GM04503 (cell line): ENCODE measurements at places on chromosomes 1 and 21.
A peak's percentile ranks its signal among the peaks of the same experiment; 100 is the strongest.

DNA sequence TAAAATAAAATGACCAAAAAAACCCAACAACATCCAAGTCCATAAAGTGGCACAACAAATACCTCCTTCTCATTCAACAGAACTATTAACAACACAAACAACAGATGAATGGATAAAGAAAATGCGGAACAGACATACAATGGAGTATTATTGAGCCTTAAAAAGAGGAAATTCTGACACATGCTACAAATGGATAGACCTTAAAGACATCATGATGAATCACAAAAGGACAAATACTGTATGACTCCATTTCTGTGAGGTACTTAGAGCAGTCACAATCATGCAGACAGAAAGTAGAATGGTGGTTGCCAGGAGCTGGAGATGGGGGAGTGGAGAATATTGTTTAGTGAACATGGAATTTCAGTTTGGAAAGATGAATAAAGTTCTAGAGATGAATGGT, 42.6 kb downstream of the EYA3 start:
- DNase-seq, result no peak

- DNase-seq, result no peak
Observed at GRCh38 chr1:231719485-231720183, 93.0 kb downstream of the DISC1 start.

GRCh38 chr1:190022709-190023108, 455.0 kb downstream of the BRINP3 start:
- no peak for DNase-seq

DNA sequence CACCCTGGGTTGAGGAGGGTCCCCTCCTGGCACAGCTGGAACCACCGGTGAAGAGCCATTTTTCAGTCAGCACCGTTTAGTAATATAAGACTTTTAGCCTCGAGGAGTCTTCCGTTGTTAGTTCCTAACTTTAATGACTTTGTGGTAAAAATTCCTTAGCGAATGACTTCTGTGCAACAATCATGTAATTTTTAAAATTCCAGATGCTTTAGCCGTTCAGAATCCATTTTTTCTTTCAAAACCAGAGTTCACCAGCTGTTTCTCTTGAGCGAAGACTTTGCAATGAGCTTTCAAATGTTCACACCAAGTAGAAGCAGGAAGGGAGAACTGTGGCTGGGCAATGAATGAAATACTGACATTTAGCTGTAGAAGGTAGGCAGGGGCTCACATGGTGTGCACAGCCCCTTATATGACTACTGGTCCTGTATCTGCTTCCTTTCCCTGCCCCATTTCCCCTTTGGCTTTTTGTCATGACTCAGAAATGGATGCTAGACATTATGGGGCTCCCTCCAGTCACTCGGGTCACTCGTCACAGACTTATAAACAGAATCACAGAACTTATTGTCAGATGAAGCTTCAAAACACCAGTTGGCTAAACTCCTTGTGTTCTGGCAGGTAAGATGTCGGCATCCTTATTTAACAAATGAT, 4.1 kb downstream of the DISC1 start:
- DNase-seq, result peak; percentile 73

GRCh38 chr1:198674009-198674408, 35.2 kb downstream of the PTPRC start:
- DNase-seq, result no peak

DNA sequence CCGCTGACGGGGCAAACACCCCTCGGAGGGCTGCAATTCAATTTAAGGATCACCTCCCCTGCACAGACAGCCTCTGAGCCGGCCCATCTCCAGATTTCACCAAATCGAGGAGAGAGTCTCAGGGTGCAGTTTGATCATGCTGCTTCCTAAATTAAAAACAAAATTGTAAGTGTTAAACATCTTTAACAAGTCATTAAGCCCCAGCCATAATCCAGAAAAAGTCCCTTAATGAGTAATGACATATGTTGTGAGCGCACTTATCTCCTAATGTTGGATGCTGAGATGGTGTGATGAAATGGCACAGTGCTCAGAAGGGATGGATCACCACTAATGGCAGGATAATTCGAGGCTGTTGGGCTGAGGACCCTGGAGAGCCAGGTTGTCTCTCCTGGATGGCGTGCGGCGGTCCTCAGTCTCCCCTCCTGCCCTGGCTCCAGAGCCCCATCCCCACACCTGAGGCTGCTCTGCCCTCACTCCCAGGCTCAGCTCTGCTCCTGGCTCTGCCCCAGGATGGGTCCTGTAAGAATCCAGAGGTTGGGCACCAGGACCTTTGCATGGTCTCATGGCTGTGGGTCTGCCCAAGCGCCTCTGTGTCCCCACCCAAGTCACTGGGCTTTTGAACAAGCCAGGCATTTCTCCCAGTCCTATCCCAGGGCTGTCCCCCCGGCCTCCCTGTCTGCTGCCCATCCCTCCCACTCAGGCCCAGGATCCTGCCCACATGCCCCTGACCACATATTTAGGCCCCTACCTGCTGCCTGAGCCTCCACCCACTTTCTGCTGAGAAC, 224.4 kb upstream of the POU3F1 start:
- no peak for DNase-seq

DNA sequence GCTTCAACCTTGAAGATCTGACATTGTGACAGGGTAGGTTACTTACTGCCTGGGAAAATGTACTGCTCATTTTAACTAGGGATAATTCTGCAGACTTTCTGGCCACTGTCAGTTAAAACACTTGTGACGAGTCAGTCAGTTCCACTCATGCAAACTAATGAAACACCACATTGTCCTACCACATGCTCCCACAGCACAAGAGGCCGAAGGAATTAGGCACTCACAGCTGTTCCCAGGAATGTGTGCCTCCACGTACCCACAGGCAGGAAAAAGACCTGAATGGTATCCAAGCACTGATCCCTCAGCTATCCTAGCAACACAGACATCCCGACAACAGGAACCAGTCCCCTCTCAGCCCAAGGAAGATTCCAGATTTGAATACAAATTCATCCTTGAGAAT, 12.3 kb downstream of the BCAR3 start:
- DNase-seq, result no peak

DNA sequence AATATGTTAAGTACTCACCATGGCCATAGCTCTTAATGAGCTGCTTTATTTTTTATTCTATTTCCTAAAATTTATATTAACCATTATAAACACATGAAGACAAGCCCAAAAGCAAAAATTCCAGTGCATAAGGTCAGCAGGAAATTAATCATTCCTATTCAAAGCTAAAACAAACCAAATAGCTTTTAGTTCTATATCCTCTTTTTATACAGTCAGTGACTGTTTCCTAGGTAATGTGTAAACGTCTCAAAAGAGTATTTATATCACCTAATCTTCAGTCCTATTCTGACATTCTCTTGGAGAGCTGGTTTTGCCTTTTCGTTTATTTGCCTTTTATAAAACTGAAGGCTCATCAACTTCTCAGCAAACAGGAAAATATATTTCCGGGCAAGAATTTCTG, 4.2 kb downstream of the GOLPH3L start:
- DNase-seq, result no peak

DNA sequence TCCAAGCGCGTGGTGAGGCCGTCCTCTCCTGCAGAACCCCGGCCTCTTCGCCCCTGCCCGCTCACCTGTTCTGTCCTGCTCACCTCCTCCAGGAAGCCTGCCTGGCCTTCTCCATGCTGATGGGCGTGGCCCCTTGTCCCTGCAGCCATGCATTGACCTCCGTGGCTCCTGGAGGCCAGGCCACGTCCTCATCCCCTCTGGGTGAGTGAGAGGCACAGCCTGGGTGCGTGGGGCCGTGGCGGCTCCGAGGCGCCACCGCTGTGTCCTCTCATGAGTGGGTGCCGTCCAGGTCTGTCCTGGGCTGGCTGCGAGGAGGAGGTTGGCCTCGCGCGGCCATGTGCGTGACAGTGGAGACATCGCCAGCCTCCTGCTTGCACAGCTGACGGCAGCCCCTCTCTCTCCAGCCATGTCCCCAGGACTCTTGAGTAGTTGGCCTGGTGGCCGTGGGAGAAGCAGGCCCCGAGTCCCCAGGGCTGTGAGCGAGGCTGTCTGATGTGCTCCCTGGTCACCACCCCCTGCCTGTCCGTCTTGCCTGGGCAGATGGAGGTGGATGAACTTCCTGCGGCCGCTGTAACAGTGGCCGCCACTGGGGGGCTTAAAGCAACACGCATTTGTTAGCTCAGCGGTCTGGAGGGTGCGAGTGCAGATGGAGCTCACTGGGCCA, 58.1 kb downstream of the PRKCZ start:
- no peak for DNase-seq

- peak; percentile 41 for DNase-seq
Observed at GRCh38 chr1:193408782-193409293, 222.4 kb upstream of the B3GALT2 start.

DNA sequence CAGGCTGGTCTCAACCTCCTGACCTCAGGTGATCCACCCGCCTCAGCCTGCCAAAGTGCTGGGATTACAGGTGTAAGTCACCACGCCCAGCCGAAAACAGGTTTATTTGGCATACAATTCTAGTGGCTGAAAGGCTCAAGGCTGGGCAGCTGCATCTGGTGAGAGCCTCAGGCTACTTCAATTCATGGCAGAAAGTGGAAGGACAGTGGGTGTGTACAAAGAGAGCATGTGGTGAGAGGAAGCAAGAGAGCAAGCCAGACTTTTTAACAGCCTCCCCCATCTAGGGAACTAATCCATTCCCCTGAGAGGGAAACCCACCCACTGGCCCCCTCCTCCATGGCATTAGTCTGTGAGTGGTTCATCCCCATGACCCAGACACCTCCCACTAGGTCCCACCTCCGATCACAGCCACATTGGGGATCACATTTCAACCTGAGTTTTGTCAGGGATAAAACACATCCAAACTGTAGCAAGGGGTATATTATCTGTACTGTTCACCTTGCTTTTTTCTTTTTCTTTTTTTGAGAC, 9.5 kb downstream of the BMP8A start:
- DNase-seq, result no peak

DNA sequence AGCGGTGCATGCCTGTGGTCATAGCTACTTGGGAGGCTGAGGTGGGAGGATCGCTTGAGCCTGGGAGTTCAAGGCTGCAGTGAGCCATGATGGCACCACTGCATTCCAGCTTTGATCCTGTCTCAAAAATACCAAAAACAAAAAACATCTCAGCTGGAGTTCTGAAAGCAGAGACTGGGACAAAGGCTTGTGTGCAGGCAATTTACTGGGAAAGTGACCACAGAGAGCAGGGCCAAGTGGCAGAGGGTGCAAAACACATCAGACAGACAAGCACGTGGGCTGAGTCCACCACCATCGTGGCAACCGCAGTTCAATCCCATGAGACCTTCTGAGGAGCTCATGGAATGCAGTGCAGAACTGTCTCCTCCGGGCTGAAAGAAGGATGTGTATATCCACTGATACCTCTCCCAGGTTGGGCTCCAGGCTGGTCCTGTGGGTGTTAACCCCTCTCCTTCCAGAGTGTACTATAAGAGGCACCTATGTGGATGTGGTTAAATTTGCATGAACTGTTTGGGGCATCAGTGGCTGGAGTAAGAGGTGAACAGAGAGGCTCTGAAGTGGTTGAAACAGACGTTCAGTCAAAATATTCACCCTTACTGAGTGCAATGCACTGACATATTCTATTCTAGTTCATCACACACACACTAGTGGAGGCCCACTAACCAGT, 10.8 kb downstream of the PIGP start:
- DNase-seq, result no peak

DNA sequence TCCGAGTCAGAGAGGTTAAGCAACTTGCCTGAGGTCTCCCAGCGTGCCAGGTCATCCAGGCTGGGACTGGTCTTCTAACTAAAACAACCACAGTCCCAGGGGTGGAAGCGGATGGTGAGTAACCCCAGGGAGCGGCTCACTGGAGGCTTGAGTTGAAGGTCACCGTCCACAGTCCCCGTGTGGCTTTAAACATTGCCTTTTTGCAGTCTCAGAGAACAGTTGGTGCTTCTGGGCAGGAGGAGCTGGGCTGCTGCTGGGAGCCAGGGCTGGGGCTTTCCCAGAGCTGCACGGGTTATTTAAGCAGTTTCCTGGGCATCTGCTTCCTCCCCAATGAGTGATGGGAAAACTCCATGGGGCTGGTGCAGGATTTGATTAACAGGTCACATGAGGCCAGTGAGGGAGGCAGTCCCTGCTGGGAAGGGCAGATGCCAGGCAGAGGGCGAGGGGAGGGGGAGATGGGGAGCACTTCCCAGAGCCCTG, 12.3 kb downstream of the ARHGEF10L start:
- DNase-seq, result no peak

DNA sequence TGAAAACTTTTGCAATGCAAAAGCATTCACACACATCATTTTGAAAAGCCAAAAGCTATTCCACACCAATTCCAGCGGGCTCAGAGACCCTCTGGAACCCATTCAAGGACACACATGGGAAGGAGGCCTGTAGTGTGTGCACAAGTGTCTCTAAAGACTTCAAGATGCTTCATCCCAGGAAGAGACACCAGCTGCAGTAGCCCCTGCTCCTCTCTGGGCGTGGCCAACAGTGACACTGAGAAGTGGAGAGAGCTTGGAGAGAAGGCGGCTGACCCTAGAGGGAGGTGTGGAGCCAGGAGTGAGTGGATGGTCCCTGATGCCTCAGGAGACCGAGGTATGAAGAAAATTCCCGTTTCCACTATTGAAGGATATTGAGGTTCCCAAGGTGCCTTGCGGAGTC, 14.9 kb upstream of the TNNI1 start:
- DNase-seq, result no peak

DNA sequence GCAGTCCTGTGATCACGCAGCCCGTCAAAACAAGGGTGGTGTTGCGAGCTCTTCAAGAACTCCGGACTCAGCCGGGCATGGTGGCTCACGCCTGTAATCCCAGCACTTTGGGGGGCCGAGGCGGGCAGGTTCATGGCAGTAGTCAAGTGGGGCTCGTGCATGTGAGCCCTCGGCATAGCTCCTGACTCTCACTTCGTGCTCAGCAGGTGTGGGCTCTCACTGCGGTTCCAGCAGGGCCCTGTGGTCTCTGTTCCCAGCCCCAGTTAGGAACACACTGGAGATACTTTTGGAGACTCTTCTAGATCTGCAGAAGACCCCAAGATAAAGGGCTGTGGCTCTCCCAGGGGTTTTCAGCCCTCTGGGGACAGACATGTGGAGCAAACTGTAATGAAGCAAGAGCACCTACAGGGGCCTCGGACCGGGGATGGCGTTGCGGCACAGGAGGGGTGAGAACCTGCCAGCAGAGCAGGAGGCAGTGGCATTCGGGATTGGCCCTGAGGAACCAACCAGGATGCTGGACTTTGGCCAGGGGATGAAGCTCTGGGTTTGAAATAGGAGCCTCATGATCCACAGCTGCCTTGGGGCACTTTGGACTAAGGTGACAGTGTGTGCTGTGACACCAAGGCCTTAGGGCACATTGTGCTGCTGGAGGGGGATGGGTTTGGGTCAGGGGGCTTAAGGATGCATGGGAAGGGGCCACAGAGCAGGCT, 443.2 kb downstream of the CAMTA1 start:
- DNase-seq, result no peak

GRCh38 chr1:118081387-118081786, 103.6 kb downstream of the SPAG17 start:
- DNase-seq, result no peak

GRCh38 chr1:14451217-14451616, 147.3 kb upstream of the KAZN start:
- no peak for DNase-seq

- DNase-seq, result no peak
Observed at GRCh38 chr1:6691507-6691906, 10.1 kb downstream of the DNAJC11 start.
